ENCODE measurements at places on chromosomes 7 and 10.

DNA sequence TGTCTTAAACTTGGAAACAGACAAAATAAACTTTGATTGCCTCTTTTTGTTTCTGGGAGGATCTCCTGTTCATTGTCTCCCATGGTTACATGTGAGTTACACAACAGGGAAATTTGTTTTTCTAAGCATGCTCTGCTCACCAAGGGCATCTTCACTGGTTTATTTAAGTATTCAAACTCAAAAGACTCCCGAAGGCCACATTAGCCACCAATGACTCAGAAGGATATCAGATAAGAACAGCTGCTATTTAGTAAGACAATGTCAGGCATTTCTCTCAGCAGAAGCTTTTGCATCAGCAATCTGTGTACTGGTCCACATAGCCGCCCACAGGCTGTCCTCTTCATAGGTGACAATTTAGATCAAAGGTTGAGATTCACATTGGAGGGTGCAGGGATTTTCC is 19.3 kb downstream of the OR6B1 start:
- DNase-seq: no peak

DNA sequence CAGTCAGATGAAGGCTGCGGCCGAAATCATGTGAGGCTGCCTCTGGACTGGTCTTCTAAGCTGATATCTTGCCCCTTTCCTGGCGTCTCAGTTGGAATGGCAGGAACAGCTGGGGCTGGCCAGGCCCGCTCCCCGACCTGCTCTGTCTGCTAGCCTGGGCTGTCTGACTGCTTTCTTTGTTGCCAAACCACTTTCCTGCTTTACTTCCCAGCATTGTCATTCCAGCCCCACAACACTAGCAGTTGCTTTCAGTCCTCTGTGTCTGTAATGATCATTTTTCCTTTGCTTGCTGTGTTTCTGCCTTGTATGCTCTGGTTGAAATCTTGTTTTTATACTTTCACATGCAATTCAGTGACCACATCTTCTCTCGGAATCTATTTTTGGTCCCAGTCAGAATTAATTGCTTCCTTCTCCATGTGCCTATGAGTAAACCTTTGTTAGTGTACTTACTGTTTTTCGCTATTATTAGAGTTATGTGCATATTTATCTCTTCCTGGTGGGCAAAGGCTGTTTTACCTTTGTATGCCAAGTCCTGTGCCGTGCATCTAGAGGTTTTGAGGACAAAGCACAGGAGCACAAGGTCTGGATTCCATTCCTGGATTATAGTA is 21.6 kb downstream of the PRPF18 start:
- no peak for DNase-seq

- DNase-seq: no peak
Measured at GRCh38 chr7:73610105-73610504, 14.2 kb downstream of the MLXIPL start.

GRCh38 chr7:30155481-30155880 is 20.7 kb downstream of the MTURN start:
- no peak for DNase-seq

DNA sequence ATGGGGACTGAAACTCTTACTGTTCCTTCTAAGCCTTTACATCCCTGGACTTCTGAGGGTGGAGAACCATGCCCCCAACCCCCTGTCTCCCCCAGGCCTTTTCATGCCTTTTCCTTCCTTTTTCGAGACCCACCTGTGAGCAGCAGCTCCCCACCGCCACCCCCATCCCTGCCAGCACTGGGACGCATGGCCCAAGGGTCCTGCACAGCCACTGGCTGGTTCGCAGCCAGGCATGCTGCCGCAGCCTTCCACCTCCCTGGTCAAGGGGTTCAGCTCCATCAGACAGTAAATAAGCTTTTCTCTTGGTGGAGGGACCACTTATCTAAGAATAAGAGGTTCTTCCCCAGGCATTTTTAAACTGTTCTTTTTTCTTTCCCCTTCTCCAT is 584.4 kb downstream of the GRM8 start:
- no peak for DNase-seq

DNA sequence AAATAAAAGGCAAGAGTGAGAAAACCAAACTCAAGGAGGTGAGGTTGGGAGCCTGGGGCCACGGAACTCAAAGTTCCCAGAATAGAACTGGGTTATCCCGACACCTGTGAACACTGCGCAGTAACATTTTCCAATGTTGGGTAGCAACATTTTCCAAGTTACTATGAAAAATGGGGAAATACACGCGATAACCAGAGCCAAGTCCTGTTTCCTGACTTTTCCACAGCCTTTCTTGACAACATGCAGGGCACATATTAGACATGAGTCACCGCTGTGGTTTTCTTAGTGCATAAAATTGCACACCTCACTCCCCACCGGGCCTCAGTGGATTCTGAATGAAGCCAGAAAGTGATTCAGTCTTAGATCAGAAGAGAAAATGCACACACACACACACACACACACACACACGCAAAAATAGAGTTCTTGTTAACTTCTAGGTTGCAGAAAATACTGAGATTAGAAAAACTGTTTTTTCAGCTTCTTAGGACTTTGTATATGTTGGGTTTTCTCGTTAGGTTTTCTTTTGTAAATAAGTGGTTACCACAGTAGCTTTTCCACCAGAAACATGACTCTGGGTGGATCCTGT is 70.0 kb downstream of the CAMK1D start:
- no peak for DNase-seq

GRCh38 chr7:8197994-8198698 is 63.8 kb downstream of the ICA1 start:
- DNase-seq: no peak

GRCh38 chr10:126455766-126456405 is 67.6 kb upstream of the ADAM12 start:
- DNase-seq: no peak

DNA sequence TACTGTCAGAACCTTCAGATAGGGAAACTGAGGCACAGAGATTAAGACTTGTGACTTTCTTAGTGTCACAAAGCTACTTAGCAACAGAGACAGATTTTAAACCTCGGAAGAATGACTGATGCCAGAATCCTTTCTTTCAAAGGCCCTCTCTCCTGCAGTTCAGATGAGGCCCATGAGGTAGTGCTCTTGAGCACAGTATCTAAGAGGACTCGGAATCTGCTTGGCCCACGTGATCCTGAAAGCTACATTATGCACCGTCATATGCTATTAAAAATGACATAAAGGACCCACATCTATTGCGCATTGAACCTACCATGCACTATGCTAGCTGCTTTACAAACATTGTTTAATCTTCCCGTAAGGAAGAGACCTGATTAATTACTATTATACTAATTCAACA is 355.9 kb downstream of the SFMBT2 start:
- no peak for DNase-seq

GRCh38 chr7:73742753-73743641 is 4.4 kb upstream of the ABHD11 start:
- no peak for DNase-seq

DNA sequence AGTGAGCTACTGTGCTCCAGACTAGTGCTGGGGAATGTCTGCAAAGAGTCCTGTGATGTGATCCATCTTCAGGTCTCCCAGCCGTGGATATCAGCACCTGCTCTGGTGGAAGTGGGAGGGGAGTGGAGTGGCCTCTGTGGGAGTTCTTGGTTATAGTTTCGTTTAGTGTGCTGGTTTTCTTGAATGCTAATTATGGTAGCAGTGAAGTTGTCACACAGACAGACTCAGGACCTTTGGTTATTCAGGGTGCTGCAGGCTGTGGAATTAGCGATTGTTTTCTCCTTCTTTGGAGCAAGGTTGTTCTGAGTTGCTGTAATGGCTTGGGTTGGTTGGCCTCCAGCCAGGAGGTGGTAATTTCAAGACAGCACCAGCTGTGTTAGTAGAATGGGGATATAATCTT is 132.7 kb upstream of the HGF start:
- no peak for DNase-seq
